ENCODE measurements at places on chromosomes 12 and 14. TPM values are rescaled to one million over a fixed set of nuclear protein-coding genes. Genes with fewer than 3 reads are reported as not detected.

The TPPP2 gene
- polyA plus RNA-seq, result 3.6 TPM

DNA sequence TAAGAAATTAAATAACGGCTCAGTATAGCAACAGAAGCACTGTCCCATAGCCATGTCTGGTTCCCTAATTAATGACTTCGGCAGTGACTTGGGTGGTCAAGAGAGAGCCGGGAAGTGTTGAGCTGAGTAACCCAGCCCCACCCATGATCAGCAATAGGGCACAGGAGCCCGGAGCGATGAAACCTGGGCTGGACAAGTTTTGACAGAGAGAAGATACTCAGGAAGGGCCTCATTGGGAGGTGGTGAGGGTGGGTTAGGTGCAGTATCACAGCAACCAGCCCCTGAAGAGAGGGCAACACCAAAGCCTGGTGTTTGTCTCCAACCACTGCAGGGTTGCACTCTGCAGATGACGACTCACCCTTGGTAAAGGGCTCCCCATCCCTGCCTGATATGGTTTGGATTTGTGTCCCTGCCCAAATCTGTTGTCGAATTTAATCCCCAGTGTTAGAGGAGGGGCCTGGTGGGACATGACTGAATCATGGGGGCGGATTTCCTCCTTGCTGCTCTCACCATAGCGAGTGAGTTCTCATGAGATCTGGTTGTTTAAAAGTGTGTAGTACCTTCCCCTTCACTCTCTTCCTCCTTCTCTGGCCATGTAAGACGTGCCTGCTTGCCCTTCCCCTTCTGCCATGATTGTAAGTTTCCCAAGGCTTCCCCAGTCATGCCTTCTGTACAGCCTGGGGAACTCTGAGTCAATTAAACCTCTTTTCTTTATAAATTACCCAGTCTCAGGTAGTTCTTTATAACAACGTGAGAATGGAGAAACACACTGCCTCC is 124.9 kb upstream of the MED13L start:
- DNase-seq, result no peak

GRCh38 chr14:103568952-103569351 is 6.2 kb downstream of the COA8 start:
- no peak for DNase-seq

DNA sequence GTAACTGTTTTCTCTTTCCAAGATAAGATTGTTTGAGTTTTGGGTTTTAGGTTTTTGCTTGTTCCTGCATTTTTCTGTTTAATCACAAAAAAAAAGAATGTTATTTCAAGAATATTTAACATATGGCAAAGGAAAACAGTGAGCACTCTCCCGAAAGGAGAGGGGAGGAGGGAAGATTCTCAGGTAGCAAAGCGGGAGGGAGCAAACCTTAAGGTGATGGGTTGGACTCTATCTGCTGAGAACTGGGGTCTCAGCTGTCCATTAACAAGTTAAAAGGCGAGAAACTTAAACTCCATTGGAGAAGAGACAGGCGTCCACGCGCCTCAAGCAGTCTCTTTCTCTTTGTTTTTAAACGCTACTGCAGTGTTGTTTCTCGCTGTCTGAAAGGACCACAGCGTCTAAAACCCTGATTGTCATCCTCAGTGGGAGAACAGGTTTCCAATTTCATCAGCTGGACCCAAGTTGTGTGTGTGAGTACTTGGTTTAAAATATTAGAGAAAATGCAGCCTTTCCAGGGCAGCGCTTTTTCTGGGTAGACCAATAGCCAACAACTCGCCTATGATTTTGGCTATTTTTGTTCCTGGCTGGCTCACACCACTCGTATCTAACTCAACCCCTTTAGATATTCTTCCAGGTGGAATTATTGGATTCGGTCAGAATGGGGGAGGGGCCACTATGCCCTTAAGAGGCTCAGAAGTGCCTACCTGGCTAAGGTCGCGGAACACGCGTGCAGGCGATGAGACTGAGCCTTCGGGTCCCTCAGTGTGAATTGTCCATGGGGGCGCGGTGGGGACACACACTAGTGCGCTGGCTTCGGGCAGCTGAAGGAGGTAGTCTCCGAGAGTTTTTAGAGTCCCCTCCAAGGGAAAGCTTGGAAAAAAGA is 8.2 kb downstream of the SIX1 start:
- no peak for DNase-seq

DNA sequence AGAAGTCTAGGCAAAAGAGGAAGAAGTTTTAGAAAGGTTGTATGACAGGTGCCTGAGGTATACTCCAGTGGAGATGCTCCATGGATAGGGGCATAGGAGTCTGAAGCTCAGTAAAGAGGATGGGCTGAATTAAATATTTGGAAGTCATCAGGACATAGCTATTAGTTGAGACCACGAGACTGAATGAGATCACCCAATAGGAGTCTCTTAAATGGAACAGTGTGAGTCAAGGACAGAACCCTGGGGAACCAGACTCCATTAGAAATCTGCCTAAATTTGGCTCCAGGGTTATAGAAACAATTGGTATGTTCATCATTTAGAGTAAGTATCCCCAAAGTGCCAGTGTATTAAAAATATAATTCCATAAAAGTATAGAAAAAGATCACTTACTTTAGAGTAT is 172.6 kb downstream of the PRKCH start:
- DNase-seq, result no peak

The TXNDC16 gene
- 19.7 TPM for polyA plus RNA-seq

The TOMM20L gene
- polyA plus RNA-seq, result 1.2 TPM

- no peak for DNase-seq
Measured at GRCh38 chr14:99256483-99256874, 15.5 kb downstream of the BCL11B start.

Measured in renal cortex interstitium (tissue), 15 donors.